ENCODE measurements at places on chromosomes 5 and 9.

DNA sequence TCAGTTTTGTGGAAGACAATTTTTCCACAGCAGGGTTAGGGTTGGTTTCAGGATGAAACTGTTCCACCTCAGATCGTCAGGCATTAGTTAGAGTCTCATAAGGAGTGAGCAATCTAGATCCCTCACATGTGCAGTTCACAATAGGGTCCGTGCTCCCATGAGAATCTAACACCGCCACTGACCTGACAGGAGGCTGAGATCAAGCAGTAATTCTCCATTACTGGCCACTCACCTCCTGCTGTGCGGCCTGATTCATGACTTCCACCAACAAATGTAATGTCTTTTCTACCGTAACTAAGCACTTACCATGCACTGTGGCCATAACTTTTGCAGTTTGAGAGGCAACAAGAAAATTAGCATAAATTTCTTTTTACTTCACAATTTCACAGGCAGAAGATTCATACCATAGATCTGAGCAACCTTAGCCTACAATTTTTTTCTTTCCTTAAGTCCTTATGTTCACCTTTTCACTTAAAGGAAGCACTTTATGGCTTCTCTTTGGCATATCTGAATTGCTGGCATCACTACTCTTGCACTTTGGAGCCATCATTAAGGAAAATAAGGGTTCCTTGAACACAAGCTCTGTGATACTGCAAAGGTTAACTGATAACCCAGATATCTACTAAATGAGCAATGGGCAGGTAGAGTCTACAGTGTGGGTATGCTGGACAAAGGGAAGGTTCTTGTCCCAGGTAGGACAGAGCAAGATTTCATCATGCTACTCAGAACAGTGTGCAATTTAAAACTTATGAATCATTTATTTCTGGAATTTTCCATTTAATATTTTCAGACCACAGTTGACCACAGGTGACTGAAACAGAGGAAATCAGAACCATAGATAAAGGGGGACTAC lies 83.0 kb upstream of the IFNK start:
- no peak for DNase-seq

DNA sequence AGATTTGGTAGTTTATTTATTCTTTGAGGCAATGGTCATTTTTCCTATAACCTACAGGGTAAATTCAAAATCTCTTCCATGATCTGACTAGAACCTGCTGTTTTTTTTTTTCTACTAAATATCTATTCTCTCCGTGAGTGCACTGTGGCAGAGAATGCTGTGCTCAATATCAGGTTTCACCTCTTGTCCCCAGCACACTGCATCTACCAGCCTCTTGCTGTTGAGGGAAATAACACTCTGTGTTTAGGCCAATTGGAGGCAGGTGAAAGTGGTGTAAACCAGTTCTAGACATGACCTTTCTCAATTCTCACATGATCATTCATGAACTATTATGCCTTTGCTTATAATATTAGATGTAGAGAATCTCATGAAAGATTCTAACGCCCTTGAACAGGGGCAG lies 2365.9 kb downstream of the MAT2B start:
- no peak for DNase-seq

GRCh38 chr9:113267911-113268566 lies 7.3 kb downstream of the CDC26 start:
- no peak for DNase-seq

GRCh38 chr9:5633243-5633642 lies 4.3 kb downstream of the RIC1 start:
- DNase-seq: no peak

DNA sequence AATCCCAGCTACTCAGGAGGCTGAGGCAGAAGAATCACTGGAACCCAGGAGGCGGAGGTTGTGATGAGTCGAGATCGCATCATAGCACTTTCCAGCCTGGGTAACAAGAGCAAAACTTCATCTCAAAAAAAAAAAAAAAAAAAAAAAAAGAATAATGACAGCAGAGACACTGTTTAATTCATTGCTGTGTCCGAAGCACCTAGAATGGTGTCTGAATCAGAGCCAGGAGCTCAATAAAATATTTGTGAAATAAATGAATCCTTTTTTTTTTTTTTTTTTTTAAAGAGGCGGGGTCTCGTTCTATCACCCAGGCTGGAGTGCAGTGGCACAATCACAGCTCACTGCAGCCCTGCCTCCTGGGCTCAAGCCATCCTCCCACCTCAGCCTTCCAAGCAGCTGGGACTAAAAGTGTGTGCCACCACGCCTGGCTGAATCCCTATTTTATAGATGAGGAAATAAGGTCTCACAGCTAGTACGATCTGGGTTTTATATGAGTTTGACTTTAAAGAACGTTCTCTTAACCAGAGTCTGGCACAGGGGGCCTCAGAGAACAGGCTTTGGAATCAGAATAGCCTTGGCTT lies 47.8 kb downstream of the THOC3 start:
- peak; percentile 39 for DNase-seq

DNA sequence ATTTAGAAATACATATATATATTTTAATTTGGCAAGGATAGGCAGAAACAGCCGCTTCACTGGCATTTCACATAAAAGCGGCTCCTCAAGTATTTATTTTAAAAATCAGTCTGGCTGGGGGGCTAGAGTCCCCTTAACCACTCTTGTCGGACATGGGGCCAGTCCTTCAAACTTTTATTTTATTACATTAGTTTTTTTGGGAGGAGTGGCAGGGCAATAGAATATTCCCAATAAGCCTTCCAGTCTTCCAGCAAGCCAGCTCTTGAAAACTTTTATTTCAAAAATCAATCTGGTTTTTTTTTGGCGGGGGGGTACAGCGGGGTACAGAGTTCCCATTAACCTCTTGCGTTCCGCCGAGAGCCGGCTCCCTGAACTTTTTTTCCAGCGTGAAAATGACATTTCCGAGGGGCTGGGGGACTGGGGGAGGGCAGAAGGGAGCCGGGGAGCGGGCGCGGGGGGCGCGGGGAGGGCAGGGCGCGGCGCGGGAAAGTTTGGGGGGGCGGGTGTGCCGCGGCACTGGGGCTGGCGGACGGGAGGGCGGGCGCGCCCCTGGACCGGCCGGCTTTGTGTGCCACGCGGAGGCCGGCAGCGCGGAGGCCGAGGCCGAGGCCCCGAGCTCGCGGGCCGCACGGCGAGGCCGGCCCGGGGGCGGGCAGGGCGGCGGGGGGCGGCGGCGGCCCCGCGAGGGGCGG lies 504 bp upstream of the ZNF618 start:
- DNase-seq: no peak

- DNase-seq: no peak
These were observed 25.1 kb downstream of the QRFP start for GRCh38 chr9:130871395-130872062.

Data from endodermal cell (in vitro differentiated cells).